LHCN-M2 (cell line): ENCODE measurements at places on chromosomes 3 and 15.

DNA sequence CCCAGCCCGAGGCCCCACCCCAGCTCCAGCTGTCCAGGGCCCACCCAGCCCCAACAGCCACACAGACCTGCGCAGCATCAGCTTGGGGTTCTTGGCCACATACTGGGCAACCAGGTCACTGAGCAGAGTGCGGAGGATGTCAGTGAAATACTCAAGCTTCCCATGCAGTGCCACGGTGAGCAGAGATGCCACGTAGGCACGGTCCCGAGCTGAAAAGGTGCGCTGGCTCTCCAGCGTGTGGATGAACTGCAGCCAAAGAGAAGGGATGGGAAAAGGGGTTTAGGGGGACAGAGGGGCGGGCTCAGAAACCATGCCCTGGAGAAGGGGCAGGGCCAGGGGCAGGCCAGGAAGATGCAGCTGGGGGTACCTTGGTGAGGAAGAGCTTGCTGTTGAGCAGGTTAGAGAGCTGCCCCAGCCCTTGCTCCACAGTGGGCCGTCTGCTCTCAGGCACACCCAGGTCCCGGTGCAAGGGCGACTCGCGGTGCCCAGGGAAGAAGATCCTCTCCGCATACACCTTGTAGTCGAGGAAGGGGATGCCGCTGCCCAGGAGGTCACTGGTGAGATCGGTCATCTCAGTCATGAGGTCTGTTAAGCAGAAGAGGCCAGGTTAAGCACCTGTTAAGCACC is 17.4 kb downstream of the PLXNB1 start:
- DNase-seq: no peak

DNA sequence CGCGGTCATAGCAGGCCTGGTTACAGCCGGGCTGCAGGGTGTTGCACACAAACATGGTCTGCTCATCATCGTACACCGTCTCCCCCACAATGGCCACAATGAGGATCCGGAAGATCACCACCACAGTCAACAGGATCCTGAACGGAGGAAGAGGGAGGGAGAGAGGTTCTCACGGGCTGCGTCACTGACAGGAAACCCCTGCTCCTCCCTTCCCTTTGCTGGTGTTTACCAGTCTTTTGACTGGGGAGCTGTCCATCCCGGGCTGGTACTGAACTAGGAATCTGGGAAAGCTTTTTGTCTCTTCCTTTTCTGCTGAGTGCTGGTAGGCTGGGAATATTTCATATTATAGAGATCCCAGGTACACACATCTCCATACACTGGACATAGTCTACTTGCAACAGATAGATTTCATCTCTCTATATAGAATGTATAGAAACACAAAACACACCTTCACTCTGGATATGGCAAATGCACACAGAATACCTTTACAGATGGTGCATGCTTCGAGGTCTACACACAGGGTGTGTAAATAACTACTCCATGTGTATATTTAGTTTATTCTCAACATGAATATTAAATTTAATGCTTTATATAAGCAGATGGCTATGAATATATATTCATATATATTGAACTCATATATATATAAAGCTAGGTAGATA is 1.4 kb downstream of the GJD2 start:
- peak; percentile 76 for DNase-seq

DNA sequence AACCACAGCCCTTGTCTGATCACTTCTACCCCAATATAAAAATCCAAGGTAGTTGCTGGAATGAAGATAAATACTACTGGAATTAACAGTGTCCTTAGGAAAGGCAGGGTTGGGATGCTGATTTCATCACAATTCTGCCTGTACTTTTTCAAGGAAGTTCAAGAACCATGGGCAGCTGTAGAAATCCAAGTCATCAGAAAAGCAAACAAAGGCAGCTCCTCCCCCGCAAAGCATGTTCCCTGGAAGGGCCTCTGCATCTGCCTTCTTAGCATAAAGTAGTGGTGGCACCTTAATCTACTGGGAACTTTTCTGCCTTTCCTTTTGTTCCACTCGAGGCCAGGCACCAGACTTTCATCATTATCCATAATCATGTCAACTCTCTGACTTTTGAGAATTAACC is 54.4 kb downstream of the ERC2 start:
- DNase-seq: no peak

GRCh38 chr3:66442254-66443117 is 58.3 kb downstream of the LRIG1 start:
- peak; percentile 36 for DNase-seq

GRCh38 chr3:775178-775880 is 317.5 kb upstream of the CNTN6 start:
- no peak for DNase-seq

- peak; percentile 21 for DNase-seq
Observed at GRCh38 chr3:51966486-51966885, 768 bp downstream of the PCBP4 start.

DNA sequence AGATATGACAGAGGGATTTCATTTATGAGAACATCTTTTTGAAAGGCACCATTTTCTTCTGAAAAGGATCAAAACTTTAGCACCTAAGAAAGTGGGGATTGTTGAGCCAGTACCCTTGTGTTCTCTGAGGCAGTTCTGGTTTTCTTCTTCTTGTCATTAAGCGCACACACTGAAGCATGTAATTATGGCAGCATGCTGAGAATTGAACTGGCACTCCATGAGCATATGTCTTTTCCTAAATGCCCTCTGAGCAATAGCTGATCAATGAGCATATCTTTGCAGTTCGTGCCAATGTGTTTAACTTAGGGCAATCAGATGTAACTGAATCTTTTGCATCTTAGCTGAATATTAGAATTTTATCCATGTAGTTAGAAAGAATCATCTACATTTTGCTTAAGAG is 53.9 kb upstream of the VGLL3 start:
- DNase-seq: no peak

DNA sequence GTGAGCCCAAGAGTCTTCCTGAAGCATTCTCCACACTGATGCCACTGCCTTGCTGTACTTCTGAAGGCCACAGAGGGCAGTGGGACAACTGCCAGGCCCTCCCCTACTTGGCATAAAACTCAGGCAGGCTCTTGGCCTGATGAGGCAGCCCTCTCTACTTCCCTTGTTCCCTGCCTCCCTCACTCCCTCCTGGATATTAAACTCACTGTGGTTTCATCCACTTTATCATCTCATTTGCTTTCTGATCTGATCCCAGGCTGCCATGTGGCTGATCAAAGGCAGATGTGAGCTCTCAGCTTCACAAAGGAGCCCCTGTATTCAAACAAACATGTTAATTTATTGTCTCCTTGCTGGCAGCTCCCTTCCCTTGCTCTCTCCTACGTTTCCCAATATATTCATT is 533.5 kb downstream of the IGSF11 start:
- DNase-seq: peak; percentile 0

DNA sequence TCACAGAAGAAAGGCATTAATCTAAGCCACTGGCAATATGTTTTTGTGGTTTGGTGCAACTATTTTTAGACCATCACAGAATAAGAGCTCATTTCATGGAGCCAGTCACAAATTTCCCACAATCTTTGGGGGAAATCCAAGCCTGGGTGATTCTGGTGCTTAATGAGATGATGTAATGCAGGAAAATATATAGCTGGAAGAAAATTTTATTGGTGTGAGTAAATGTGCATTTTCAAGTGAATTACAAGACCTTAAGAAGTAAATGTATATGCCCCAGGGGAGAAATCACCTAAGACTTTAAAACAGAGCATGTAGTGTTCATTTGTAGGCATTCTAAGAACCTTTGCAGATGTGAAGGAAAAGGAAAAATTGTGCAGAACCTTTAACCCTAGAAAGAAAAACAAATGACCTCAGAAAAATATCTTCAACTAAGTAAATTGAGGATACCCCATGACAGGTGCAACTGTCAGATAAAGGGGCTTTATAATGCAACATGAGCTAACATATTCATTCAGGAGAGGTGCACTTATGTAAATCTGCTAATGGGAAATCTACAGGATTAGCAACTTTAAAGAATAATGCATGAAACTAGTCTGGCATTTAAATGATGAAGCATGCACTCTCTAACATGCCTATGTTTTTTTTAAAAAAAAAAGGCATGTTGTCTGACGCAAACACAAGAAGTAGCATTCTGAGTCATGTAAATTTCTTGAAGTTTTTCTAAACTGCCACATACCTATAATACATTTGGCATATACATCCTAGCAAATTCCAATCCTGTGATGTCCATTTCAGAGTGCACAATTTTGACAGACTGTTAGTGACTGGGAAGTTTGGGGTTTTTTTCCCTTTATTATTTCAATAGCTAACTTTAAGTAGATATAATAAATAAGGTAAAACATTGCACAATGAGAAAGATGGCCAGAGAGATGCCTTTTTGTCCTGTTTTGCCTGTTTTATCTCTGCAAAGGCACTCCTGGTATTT is 105.1 kb downstream of the MEX3B start:
- peak; percentile 11 for DNase-seq

- no peak for DNase-seq
Observed at GRCh38 chr15:68278345-68278594, 725 bp downstream of the FEM1B start.

GRCh38 chr3:31495971-31496665 is 36.6 kb upstream of the STT3B start:
- DNase-seq: peak; percentile 4
